ENCODE measurements at places on chromosomes 11 and 22. TPM values are rescaled to one million over a fixed set of nuclear protein-coding genes. Genes with fewer than 3 reads are reported as not detected.

GRCh38 chr11:19891022-19891421 lies 178.4 kb downstream of the NAV2 start:
- DNase-seq: no peak

GRCh38 chr22:39153220-39153717 lies 789 bp upstream of the CBX7 start:
- DNase-seq: no peak

The MUC5B gene
- total RNA-seq: 2.1 TPM

- DNase-seq: no peak
Measured at GRCh38 chr22:37484480-37485394, 1.4 kb downstream of the MFNG start.

DNA sequence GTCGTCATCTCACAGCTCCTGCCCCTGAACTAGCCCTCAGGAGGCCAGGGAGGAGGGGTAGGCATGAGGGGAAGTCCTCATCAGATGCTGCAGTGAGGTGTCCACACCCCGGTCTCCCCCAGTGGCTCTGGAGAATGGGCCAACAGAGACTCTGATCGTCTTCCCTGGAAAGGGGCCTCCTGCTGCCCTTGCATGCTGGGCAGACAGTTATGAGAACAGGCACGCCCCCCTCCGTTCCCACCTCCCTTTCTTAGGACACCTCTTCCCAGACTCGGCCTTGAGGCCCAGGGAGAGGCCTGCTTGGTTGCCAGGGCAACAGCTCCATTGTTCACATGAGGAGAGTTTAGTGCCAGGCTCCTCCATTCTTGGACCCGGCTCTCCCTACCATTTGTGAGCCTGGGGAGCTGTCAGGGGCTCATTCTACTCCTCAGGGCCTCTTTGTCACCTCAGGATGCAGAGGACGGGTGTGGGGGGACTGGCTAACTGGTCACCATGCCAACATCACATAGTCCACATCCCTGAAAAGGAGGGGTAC lies 157.7 kb downstream of the TTC17 start:
- DNase-seq: no peak

GRCh38 chr11:10371926-10372641 lies 67.2 kb downstream of the ADM start:
- no peak for DNase-seq

Measured in PC-9 (cell line).